ENCODE measurements at places on chromosomes 13 and 19.

GRCh38 chr13:97256343-97256783, 34.2 kb downstream of the MBNL2 start:
- DNase-seq: no peak

DNA sequence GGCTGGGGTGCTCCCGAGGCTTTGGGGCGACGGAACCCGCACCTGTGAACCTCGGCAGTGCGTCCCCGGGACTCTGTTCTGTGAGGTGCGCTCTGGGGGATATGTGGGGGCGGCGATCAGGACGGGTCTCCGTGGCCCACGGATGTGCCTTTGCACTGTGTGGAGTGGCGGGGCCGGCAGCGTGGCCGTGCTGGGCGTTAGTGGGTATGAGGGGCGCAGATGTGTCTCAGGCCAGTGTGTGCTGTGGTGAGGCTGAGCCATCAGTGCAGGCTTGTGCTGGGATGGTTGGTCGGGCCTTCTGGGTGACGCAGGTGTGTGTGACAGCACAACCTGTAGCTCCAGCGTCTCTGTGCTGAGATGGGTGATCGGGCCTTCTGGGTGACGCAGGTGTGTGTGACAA, 16.9 kb downstream of the ZNF331 start:
- DNase-seq: no peak

DNA sequence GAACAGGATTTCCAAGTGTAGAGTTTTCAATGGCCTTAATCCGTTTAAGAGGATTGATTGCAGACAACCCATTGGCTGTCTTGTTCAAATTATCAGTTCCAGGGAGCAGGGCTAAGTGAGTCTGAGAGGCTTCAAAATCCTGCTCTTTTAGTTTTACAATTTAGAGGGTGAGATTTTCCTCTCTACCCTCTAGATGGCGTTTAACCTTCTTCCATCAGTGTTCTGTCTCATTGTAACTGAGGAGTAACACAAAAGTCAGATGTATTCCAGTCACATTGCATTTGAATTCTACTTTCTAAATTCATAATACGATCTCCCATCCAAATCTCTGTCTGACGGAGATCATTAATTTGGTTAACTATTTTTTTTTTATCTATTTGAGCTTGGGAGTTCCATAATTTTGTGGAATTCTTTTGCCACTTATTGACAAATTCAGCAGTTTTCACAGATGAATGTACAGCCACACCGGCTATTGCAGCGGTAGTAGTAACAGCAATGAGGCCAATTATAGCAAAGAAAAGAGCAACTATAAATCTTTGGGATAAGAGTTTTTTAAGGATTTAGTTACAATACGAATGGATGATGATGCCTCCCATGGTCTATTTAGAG, 7.8 kb upstream of the C19orf84 start:
- DNase-seq: no peak

- no peak for DNase-seq
Observed at GRCh38 chr13:100528820-100529219, 59.8 kb downstream of the GGACT start.

DNA sequence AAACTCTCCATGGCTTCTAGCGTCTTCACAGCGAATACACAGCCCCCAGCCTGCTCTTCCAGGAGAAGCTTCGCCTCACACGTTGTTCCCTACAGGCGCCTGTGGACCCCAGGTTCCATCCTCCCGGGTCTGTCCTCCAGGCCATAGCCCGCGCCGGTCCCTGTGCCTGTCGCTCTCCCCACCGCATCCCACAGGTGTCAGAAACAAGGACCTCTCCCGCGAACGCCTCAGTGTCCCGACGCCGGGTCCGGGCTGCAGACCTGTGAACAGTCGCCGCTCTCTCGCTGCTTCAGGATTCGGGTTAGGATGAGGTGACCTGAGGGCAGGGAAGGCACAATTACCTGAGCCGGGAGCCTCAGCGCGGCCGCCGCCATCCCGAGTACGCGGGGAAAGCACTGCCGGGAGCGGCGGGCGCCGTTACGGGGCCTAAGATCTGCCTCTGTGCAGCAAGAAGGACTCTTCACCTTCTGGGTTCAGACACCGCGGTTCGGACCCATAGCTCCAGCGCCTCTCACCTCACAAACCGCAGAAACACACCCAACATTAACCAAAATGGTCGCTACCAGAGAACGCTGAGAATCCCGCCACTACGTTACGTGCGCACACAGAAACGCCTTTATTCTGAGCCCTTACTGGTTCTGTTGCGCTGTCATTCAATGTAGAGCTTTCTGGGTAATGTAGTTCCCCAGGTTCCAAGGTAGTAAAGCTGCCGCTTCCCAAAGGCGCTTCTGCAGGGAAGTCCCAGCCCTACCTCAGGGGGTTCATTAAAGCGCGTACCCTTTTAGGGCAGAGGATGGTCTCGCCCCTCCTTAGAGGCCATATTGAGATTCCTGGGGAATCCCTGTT, at the start of gene ZNF418:
Gene ZNF418, minus strand, starts transcription at position 583 of the 846 bp plus-strand sequence. CDS start 1,580 bp downstream, outside the sequence.
- DNase-seq: no peak

GRCh38 chr13:84399320-84400085, 517.2 kb upstream of the SLITRK1 start:
- DNase-seq: no peak

DNA sequence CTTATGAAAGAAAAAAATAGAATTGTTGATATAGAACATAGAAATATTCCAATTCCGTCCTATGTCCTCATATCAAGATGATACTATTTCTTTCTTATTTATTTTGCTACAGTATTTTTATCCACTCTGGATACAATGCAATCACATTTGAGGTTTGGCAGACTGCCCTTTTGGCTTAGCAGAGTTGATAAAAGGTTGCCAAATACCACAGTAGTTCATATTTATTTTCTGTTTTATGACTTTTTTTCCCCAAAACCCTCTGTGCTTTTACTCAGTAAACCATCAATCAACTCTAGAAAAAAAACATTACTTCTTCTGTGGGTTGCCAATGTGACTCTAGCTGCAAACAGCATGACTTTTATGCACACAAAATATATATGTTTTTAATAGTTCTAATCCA, 424.5 kb downstream of the PCDH9 start:
- DNase-seq: no peak

- DNase-seq: no peak
Observed at GRCh38 chr13:42950181-42950580, 41.9 kb downstream of the EPSTI1 start.

- no peak for DNase-seq
Observed at GRCh38 chr13:52158629-52159158, 703 bp downstream of the NEK3 start.

- DNase-seq: no peak
Observed at GRCh38 chr13:104648291-104648690, 1582.1 kb upstream of the SLC10A2 start.

DNA sequence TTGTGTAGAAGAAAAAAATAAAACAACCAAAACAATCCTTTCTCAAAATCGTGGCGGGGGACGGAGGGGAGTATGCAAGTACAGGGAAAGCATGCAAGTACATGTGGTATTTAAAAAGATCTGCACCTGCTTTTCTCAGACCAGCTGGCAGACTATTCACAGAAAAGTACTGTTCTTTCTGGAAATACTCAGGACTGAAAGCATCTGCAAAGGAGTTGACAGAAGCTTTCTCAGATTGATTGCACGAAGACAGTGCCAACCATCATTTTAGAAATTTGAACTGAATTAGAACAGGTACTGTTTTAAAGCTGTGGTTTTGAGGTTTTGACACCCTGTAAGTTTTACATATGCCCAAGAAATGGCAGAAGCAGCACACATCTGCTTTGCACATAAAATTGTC, 19.8 kb upstream of the PCDH8 start:
- DNase-seq: no peak

DNA sequence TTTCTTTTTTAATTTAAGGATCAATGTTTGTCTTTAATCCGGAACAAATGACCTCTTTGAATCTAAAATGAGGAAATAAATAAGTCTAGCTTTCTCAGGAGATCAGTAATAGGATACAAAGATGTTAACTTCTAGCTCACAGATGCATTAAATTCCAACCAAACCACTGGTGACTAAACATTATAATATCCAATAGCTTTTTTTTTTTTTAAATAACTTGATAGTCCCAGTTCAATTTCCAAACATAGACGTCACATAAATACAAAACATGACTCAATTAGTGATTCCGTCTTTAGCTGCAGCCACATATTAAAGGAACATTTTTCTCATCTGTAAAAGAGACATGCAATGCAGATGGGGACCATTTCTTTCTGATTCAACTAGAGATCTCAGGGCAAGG, 390.5 kb upstream of the PCDH9 start:
- DNase-seq: no peak

DNA sequence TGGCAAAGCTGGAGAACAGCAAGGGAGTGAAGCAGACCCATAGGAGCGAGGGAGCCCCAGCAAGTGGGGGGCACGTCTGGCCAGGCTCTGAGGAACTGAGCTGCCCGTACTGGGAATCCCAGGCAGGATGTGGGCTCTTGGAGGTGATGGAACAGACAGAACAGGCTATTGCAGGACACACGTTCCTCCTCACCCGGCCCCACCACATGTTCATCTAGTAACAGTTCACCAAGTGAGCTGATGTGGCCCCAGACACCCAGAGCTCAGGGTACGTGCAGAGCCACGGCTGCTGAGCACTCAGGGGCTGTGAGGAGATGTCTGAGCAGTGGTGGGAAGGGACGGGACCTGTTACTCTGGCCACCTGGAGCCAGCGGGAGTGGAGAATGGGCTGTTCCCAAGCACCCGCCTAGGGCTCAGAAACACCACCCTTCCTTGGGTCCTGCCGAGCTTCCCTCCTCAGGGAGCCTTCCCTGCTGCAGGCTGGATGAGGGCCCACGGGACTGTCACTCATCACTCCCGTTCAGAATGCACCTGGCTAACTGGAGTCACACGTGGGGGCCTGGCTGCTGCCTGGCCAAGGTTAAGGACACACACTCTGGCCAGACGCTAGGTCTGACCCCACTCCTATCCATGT, 18.4 kb downstream of the ELL start:
- DNase-seq: no peak

- DNase-seq: no peak
Observed at GRCh38 chr13:43484432-43485225, 302.1 kb downstream of the ENOX1 start.

- DNase-seq: no peak
Observed at GRCh38 chr13:68897331-68897928, 1210.2 kb upstream of the ATXN8OS start.

DNA sequence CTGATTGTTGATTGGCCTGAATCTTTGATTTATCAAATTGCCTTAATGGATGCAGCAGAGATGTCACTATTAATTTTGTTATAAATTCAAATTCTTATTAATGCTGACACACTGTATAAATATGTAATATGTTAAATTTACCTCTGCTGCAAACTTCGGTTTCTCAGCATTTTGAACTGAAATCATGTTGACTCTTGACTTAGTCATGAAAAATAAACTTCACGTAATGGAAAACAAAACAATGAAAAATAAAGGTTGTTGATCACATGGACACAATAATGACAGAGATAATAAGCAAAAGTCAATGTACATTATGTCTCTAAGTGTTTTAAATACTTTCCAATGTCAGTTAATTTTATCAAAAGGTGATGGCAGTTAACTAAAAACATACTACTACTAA, 827.6 kb downstream of the PCDH9 start:
- no peak for DNase-seq

- DNase-seq: no peak
Observed at GRCh38 chr19:18422530-18423191, 3.5 kb downstream of the SSBP4 start.

DNA sequence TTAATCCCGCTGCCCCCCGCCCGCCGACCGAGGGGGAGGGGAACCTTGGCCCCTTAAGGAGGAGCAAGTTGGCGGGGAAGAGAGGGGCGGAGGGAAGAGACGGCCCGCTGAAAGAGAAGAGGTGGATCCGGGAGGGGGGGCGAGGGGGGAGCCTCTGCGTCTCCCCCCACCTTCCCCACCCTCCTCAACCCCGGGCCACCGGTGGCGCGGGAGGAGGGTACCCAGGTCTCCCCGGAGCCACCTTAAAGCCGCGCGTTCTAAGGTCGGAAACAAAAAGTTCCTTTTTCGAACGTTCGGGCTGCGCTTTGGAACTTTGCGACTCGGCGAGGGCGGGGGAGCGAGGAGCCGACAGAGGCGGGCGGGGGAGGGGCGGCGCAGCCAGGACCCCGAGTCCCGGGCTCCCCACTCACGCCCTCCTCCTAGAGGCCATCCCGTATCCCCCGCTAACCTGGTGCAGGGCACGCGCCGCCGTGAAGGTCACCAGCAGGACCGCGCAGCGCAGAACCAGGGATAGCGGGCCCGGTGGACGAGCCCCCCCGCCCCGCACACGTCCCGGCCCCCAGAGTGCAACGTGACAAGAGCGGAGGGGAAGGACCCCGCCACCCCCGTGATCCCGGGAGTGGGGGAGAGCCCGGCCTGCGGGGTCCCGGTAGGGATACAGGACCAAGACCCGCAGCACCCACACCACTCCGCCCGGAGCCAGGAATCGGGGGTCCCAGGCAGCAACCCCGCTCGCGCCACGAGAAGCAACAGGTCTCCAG, 659 bp downstream of the ERF start:
- DNase-seq: peak; percentile 75

DNA sequence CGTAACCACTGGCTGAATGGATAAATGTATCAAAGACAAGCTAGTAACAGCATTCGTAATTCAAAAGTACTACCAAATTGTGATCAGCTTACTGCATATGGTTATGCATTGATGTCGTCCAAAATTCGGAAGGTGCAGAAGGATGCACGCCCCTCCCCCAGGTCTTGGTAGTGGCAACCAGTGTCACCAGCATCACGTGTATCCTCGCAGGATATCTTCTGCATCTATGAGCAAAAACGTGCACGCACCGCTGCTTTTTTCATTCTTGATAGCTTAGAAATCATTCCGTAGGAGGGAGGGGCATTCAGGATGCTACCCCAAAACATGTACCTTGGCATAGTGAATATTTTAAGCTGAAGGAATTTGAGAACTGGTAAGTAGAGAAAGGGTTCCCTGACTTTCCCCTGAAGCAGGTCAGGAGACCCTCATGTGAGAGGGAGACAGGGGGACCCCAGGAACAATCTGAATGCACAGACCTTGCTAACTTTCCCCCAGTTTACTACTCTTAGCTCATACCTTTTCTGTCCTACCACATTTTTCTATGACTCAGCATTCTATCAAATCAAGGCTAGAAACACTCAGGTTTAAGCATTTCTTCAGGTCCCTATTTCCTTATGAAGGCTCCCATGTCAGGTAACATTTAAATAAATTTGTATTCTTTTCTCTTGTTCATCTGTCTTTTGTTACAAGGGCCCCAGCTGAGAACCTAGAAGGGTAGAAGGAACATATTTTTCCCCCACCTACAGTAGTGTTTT, 61.2 kb upstream of the TM9SF2 start:
- no peak for DNase-seq

GRCh38 chr13:97948041-97948440, 5.4 kb upstream of the IPO5 start:
- DNase-seq: no peak

Data from stimulated activated CD4-positive, alpha-beta T cell treated with anti-CD3 and anti-CD28 coated beads, TNF-alpha, amount 100 ng/mL, for 24 hours (primary cell).